ENCODE measurements at places on chromosomes 12 and 14.
A peak's percentile ranks its signal among the peaks of the same experiment; 100 is the strongest.

- DNase-seq, result peak; percentile 74
Observed at GRCh38 chr12:32399370-32400113, at the start of gene FGD4. FGD4 (plus strand) TSS chr12:32399558.

DNA sequence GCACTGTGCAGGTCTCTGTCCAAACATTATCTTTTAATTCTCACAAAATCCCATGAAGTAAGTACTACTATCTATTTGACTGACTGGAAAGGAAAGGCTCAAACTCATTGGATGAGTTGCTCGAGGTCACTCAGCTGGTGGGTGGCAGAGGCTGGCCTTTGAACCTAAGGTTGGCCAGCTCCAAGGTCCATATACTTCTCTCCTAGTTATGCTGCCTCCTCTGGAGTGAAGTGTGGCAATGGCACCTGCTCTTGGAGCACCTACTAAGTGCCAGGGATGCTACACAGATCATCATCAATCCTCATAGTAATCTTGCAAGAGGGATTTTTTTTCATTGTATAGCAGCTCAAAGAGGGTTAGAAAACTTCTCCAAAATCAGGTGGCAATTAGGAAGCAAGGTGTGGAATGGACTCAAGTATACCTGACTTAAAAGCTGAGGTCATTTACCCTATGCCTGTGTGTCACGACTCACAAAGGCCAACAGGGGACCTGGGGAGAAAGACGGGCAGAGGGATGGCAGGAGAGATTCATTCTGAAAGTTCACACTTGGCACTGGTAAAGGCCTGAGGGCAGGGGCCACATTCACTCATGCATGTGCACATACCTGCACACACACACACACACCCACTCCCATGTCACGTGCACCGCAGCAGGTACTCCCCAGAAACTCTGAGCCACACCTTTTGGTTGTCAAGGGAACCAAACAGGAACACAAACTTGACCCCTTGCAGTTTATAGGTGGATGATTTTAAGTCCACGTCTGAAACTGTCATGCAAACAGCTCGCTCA, 146.4 kb downstream of the FOXN3 start:
- DNase-seq, result no peak

- DNase-seq, result no peak
Observed at GRCh38 chr12:105611340-105611739, 280.8 kb downstream of the C12orf75 start.

- DNase-seq, result no peak
Observed at GRCh38 chr12:1496162-1496900, 98.0 kb downstream of the FBXL14 start.

- DNase-seq, result no peak
Observed at GRCh38 chr12:68434391-68435298, 102.5 kb upstream of the MDM1 start.
